A673 (cell line): ENCODE measurements at places on chromosomes 4 and X. TPM values are rescaled to one million over a fixed set of nuclear protein-coding genes. Genes with fewer than 3 reads are reported as not detected.

The MORF4L2 gene
- total RNA-seq = 450 and 473 TPM in 2 replicates

The HNRNPD gene
- 313 and 316 TPM in 2 replicates for total RNA-seq

The TMEM154 gene
- 2.3 and 2.6 TPM in 2 replicates for total RNA-seq

The STARD8 gene
- total RNA-seq = 0.11 and 0.26 TPM in 2 replicates

The PHKA1 gene
- 10.5 and 13.6 TPM in 2 replicates for total RNA-seq

DNA sequence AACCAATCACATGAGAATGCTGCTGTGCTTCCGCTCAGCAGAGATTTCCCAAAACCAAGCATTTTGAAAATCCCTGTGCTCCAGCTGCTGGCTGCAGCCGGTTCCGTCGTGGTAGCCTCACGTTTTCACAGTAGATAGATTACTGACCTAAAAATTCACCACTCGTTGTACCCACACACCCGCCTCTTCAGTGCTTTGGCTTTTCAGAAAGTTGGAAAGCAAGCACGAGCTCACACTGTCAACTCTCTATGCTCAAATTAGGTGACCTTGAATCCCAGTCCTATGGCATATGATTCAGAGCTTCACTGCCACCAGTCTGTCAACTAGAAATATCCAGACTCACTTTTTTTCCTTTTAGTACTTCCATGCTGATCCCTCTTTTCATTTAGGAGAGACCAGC, 168.9 kb downstream of the DCTD start:
- no peak for DNase-seq

DNA sequence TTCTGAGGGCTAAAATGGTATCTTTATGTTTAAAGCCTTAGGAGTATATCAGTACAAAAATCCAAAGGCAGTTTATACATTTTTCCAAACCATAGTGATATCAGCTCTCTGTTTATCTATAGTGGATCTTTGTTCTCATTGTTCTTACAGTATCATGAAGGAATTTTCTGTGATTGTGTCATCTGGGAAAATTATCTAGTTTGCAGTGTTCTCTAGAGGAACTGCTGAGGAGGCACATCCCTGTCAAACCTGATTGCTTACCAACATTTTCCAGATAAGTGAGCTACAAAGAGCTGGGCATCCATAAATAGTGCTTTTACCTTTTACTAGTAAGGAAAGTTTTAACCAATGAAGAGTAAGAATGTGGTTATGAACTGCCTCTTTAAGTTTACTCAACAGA, 44.9 kb upstream of the SLC25A31 start:
- DNase-seq = no peak

- no peak for DNase-seq
These were observed 38.6 kb downstream of the TMEM150C start for GRCh38 chr4:82523179-82523578.

GRCh38 chrX:46758956-46759644, at the start of gene SLC9A7:
Gene SLC9A7, minus strand, starts transcription at chrX:46759118. Its CDS starts 89 bp downstream, at chrX:46759029.
- DNase-seq = peak; percentile 77

DNA sequence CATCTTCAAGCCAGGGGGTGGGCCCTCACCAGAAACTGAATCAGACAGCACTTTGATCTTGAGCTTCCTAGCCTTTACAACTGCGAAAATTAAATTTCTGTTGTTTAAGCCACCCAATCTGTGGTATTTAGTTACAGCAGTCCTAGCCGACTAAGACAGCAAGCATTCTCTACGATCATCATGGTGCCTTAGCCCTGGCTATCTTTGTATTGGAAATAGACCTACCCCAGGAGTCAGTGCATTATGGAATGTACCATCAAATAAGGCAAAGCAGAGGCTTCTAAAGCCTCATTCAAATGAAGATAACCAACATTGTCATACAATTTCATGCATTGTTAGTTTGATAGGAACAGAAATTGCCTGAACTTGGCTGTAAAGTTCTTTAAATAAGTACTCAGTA, 75.0 kb downstream of the PARM1 start:
- no peak for DNase-seq
